Bone marrow (tissue), 2 donors: ENCODE measurements at places on chromosomes 1 and 21.

GRCh38 chr1:158019171-158019868, 25.9 kb downstream of the KIRREL1 start:
- DNase-seq, result no peak

GRCh38 chr1:25608488-25609178, 8.0 kb upstream of the MAN1C1 start:
- DNase-seq, result peak; percentile 34

DNA sequence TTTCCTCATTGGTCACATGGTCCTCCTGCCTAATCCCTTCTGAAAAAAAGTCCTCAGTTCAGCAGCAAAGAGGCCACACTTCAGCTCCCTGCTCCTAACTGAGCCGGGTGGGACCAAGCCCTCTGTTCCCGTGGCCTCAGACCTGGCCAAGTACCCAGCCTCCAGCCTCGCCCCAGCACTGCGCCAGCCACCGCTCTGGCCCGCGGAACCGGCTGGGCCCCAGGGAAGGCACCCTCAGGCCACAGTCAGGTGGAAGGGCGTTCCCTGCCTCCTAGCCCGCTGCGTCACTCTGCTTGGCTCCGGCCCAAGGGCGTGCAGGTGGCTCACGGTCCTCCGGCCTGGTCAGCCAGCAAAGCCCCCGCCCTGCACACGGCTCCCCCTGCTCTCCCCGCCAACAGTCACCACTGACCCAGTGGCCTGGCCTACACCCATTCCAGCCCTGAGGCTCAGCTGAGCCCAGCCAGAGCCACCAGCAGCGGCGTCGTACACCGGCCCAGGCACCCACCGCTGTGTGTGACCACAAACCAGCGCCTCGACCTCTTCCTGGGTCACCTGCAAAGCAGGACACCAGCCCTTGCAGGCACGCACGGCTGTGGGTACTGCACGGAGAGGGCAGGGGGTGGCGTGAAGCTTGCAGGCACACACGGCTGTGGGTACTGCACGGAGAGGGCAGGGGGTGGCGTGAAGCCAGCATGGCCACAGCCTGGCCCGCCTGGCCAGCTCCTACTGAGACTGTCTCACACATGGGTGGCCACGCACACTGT, 19.4 kb downstream of the NADK start:
- DNase-seq, result no peak

DNA sequence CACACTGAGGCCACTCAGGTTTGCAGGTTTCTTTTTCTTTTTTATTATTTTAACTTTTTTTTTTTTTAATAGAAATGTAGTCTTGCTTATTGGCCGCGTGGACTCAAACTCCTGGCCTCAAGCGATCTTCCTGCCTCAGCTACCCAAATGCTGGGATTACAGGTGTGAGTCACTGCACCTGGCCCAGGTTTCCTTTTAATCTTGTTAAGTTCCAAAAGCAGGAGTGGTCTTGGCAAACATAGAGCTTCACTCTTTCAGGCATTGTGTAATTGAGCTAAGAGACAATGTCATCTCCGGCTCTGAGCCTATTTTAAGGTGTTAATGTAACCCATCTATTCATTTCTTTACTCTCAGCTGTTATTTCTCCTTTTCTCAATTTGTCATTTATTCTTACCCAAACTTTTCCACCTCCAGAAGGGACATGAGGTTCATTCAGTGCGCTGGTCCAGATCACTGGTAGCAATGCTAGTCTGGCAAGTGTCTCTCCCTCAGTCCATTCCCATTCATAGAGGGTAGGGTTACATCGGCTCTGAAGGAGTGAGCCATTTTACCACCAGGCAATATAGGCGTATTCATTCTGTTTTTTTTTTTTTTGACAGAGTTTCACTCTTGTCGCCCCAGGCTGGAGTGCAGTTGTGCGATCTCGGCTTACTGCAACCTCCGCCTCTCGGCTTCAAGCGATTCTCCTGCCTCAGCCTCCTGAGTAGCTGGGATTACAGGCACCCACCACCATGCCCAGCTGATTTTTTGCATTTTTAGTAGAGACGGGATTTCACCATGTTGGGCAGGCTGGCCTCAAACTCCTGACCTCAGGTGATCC, 11.3 kb upstream of the MFSD2A start:
- DNase-seq, result no peak

- DNase-seq, result no peak
Observed at GRCh38 chr1:183783767-183784637, 20.9 kb upstream of the RGL1 start.
